ENCODE measurements at places on chromosomes 16 and 17.

DNA sequence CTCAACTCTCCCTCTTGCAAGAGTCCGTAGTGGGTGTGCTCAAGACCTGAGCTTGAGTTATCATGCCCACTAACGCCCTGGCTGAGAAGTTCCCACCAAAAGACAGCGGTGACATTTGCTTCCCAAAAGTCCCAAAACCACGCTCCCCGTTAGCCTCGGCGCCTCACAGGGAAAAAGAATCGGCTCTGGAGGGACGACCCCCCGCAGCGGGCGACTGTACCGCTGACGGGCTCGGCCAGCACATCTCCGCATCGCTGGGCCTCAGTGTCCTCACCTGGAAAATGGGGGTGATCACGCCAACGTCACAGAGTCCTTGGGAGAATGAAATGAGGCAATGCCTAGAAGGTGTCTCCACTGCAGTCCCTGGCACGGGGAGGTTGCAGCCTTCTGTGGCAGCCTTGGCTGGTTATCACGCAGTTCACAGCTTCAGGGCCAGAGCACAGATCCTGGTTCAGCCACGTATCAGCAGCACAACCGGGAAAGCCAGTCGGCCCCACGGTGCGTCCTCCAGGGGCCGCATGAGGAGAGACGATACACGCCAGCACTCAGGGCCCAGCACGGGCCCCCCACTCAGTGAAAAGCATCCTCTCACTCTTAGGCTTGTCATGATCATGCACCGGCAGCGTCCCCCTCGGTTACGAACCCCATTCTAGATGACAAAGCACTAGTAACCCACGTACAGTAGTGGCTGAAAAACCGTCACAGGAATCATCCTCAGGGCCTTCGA lies 32.9 kb downstream of the NXN start:
- no peak for DNase-seq

DNA sequence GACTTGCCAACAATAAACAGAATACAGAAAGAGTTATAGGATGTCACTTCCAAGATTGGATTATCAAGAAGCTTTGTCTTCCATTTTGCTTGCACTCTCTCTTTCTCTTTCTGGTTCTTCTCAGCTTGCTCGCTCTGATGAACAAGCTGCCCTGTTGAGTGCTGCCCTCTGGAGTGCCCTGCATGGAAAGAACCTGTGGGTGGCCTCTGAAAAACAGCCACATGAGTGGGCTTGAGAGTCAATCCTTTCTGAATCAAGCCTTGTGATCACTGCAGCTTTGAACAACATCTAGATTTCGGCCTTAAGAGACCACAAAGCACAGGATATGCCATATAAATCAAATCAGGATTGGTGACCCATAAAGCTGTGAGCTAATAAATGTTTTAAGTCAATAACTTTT lies 185.1 kb downstream of the KIF2B start:
- DNase-seq = no peak

DNA sequence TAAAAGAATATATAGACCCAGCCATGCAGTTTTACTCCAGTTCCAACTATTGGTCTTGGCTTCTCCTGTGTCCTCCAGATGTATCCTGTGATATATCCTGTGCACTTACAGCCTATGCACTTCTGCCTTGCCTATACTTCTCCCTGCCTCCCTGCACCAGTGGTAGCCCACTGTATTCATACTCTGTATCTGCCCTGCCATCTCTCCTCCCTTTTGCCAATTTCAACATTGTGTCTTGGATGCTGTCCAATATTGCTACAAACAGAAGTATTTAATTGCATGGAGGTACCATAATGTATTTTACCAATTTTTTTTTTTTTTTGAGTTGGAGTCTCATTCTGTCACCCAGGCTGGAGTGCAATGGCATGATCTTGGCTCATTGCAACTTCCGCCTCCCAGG lies 242.7 kb downstream of the HAPSTR1 start:
- DNase-seq = no peak

DNA sequence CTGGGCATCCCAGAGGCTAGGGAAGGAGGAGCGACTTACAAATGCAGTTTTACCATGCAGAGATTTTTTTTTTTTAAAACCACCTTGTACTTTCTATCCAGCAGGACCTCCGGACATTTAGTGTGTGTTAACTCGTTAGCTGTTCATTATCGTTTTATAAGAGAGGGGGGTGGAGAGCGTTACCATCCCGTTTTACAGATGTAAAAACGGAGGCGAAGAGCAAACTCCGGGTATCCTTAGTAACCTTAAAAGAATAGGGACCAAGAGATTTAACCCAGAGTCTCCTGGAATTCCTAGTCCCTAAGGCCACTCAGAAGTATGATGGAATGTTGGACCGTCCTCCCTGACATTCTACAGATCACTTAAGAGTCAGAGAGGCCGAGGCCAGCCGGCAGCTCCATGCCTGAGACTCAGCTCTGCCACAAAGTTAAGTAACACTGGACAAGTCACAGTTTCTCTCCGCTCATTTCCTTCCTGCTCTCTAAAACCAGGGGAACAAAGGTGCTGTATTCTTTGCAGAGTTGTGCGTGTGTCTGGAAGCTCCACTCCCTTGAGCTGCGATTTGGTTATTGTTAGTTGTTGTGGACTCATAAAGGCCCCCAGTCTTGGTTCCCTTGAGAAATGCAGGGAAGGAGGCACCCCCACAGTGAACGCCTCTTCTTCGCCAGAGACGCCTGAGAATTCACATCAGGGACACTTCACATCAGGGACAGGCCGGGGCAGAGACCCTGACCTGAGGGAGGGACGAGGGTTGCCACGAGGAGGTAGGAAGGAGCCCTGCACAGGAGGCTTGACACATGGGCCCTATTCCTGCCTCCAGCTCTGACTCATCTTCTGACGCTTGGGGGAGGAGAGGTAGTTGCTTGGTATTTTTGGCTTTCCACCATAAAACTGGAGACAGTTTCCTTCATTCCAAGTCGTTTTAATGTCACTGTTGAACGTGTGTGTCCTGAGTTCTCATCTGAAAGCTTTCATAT lies 1.2 kb downstream of the DUSP14 start:
- peak; percentile 56 for DNase-seq

DNA sequence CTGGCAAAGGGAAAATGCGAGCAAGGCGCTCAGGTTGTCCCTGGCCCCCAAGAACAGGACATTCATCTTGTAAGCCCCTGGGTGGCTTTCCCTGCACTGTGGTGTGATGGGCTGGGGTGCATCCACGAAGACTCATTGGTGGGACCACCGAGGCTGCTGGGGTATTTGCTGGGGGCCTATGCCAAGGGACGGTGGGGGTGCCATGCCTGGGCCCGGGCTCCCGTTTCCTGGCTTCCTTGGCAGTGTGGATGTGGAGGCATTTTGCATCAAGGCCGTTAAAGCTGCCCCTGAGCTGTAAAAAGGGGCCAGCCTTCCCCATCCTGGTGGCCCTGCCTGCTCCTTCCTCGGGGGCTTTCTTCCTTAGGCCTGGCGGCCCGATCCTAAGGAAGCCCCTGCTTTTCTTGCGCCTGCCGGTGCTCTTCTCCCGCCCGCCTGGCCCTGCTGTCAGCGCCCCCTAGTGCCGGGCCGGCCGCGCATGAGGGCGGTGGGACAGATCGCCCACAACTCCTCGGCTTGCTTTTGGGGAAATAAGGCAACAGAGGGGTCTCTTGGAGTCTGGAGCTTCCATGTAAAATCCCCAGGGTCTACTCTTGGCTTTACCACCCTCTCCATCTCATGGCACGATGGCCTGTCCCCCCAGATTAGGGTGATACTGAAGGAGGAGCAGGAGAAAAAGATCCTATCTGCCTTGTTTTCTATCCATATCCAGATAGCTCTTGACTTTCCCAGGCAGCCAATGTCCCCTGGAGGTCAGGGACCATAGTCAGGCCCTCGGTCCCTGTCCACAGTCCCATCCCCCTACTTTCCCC lies 9.8 kb upstream of the TBX2 start:
- peak; percentile 86 for DNase-seq

- no peak for DNase-seq
Measured at GRCh38 chr16:62738666-62739460, 702.6 kb upstream of the CDH8 start.

GRCh38 chr17:538181-538973 lies 176.3 kb downstream of the VPS53 start:
- peak; percentile 33 for DNase-seq

- peak; percentile 80 for DNase-seq
Measured at GRCh38 chr16:85573696-85574641, 39.2 kb upstream of the GSE1 start.

DNA sequence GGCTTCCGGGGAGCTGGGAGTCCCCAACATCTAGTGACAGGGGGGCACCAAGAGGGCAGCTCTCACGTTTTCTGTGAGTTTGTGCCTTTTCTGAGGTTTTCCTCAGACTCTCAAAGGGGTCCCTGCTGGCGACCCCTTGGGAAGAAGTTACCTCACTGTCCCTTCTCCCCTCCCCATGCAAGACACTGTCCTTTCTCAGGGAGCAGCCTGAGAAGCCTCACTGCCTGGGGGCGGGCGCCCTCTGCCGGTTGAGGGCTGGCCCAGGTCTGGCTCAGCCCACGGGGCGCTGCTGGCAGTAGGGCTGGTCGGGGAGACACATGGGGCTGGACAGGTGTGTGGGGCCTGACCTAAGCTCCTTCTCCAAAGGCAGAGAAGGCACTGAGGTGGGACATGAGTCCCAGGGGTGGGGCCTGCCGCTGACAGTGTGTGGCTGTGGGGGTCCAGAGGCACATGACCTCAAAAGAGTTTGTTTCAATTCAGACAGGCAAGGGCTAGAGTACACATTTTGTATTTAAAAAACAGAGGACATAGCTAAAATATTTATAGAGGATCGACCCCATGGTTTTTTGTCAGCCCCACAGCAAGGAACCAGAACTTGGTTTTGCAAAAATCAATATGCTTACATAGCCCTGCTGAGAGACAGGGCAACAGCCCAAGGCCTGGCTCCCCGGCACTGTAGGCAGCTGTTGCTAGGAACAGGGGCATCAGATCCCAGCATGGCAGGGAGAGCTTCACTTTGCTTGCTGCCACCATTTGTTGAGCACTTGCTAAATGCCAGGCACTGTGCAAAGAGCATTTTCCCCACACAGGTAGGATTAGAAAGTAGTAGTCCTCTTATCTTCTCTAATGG lies 18.5 kb upstream of the ALDH3A1 start:
- peak; percentile 85 for DNase-seq

- no peak for DNase-seq
Measured at GRCh38 chr17:64129515-64129764, 504 bp downstream of the ERN1 start.

DNA sequence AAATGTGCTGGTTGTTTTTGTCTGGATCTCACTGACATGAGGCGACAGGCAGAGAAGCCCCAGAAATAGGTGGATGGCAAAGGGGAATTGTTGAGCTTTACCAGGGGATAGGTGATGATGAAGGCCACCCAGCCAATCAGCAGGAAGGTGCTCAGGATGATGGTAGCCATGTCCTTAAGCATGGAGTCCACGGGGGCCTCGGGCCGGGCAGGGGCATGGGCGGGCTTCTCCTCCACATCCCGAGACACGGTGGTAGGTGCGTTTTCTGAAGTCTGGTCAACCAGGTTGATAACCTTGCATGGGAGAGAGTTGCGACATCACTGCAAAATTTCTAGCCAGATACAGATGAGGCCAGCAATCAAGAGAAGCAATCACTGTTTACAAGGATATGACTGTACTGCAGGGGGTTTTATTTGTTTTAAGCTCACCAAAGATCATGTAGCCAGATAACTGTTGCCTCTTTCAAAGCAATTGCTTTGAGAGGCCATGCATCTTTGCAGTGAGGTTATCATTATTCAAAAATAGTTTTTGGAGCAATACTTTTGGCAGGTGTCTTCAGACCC lies 37.3 kb upstream of the ICAM2 start:
- DNase-seq = no peak

DNA sequence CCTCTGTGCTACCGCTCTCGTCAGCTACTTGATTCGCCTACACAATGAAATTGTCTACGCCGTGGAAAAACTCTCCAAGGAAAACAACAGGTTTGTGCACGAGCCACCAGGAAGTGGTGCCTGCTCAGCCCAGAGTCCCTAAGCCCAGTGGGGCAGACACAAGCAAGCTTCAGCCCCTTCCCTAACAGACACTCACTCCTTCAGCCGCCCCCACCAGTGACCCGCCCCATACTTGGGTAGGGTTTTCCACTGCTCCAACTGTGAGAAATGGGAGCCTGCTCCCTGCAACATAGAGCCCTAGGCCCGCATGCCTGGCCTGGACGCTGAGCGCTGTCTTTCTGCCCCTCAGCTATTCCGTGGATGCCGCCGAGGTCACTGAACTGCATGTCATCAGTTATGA lies 28.6 kb upstream of the ENDOV start:
- DNase-seq = no peak

- DNase-seq = no peak
Measured at GRCh38 chr17:54785643-54786268, 114.9 kb upstream of the TOM1L1 start.

DNA sequence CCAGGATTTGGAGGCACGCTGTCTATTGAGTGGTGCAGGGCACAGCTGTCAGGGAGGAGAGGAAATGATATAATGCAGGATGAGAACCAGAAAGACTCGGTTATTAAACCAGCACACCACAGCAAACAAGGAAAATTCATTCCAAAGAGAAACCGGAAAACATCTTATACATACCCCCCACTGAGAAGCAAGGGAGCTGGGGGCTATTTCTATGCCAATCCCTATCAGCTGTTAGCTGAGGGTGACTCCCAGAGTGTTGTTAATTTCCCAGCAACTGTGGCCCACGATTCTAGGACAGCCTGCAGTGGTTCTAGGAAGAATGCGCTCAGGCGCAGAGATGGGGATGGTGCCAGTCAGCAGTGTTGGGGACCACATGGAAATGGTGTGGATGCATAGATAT lies 467.3 kb downstream of the PMP22 start:
- no peak for DNase-seq

GRCh38 chr17:67635681-67636080 lies 82.1 kb upstream of the NOL11 start:
- no peak for DNase-seq

GRCh38 chr17:79026376-79027273 lies 2.7 kb downstream of the C1QTNF1 start:
- DNase-seq = no peak

DNA sequence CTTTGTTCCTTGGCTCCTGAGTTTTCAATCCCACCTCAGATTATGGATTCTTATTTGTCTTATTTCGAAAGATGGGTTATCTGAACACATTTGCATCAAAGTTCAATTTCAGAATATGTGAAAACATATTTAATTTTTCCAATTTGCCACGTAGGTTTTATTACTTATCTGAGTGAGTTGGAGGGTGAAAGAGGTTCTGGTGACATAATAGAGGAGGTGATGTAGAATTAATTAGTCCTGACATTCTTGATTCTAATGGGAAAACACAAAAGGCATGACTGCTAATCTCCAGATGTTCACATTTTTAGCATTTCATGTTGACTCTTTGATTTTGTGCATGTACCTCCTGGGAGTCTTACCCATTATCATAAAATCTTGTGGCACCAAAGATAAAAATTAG lies 9.1 kb downstream of the TOM1L1 start:
- DNase-seq = peak; percentile 94

Measured in eye (tissue), 1 donor.